ENCODE measurements at places on chromosomes 1 and 21.

GRCh38 chr1:35097224-35097623 lies 18.0 kb downstream of the ZMYM1 start:
- no peak for DNase-seq

GRCh38 chr1:175493321-175494010 lies 249.9 kb downstream of the TNR start:
- DNase-seq = no peak

- DNase-seq = no peak
Observed at GRCh38 chr1:84407958-84408422, 9.7 kb downstream of the DNASE2B start.

GRCh38 chr1:23424293-23425192 lies at the start of gene TCEA3:
TSS of gene TCEA3 (minus strand) at chr1:23424748. CDS start at chr1:23424633, 115 bp downstream.
- peak; percentile 65 for DNase-seq

DNA sequence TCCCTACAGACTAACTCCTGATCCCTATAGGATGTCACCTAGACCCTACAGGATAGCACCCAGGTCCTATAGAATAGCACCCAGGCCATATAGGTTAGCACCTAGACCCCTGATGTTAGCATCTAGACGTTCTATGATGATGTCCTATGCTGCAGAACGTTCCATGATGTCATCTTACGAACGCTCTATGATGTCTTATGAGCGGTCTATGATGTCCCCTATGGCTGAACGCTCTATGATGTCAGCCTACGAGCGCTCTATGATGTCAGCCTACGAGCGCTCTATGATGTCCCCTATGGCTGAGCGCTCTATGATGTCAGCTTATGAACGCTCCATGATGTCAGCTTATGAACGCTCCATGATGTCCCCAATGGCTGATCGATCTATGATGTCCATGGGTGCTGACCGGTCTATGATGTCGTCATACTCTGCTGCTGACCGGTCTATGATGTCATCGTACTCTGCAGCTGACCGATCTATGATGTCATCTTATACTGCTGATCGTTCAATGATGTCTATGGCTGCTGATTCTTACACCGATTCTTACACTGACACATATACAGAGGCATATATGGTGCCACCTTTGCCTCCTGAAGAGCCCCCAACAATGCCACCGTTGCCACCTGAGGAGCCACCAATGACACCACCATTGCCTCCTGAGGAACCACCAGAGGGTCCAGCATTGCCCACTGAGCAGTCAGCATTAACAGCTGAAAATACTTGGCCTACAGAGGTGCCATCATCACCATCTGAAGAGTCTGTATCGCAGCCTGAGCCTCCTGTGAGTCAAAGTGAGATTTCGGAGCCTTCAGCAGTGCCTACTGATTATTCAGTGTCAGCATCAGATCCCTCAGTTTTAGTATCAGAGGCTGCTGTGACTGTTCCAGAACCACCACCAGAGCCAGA lies 9.5 kb downstream of the SON start:
- no peak for DNase-seq

DNA sequence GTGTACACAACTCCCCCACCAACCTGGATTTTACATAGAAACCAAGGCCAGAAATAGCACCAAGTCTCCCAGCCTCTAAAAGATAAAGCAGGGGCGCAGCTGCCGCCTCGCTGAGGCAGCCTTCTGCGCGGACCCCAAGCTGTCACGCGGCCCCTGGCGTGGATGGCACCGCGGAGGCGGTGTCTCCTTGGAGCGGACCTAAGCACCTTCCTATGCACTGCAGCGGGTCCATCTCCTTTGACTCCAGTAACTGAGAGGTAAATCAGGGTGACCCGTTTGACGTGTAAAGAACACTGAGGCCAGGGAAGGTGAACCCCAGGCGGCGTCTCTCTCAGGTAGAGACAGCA lies 17.0 kb downstream of the ZNF697 start:
- peak; percentile 35 for DNase-seq

DNA sequence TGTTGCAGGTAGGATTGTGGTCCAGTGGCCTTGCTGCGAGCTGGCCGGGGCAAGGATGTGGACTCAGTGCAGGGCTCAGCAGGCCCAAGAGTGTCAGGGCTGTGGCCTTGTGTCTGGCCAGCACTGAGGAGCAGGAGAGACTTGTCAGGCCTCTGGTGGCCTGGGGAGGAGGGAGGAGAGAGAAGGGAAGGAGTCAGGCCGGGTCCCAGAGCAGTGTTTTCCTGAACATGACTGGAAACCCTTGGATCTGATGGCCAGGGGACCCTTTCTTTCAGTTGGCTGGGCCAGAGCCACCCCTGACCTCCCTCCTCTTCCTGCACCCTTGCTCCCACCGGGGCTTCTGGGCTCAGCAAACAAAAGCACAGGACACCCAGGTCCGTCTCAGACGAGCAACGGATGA lies 5.1 kb downstream of the IBA57 start:
- no peak for DNase-seq

GRCh38 chr1:230422221-230422981 lies 3.7 kb downstream of the PGBD5 start:
- DNase-seq = peak; percentile 29

- DNase-seq = no peak
Observed at GRCh38 chr1:40064797-40065499, 24.4 kb downstream of the CAP1 start.

GRCh38 chr1:112209493-112209892 lies 186.5 kb upstream of the CTTNBP2NL start:
- DNase-seq = no peak

DNA sequence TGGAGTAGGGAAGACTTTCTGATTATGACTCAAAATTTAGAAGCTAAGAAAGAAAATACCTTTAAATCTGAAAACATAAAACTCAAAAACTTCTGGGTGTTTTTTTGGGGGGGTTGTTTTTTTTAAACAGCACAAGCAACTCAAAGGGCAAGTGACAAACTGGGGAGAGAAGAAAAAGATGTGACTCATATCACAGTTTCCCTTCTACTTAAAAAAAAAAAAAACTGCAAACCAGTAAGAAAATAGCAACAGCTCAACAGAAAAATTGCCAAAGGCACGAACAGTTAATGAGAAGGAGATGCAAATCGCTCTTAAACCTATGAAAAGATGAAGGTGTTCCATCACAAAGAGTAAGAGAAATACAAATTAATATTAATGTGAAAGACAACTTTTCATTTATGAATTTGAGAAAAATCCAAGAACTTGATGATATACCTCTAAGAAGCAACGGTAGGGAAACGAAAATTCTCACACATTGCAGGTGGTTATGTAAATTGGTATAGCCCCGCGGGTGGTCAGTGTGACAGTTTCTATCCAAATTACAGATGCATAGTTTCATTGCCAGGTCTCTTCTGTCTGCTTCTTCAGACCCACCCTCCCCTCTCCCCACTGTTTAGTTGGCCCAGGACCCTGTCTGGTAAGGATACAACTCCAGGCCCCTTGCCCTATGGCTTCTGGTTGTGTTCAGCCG lies 9.0 kb downstream of the IFNAR2 start:
- DNase-seq = no peak

GRCh38 chr1:219778110-219778509 lies 150.2 kb downstream of the SLC30A10 start:
- DNase-seq = no peak

DNA sequence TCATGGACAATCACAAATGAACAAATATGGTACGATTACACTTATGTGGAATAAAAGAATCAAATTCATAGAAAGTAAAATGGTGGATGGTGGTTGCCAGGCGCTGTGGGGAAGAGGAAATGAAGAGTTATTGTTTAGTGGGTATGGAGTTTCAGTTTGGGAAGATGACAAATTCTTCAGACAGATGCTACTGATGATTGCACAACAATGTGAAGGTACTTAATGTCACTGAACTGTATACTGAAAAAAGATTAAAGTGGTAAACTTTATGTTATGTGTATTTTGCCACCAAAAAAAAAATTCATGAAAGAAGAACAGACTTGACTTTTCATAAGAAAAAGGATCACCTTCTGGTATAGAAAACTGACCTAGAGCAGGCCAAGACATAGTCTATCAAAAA lies 745.6 kb upstream of the CXADR start:
- DNase-seq = no peak

GRCh38 chr1:31869449-31869848 lies 53.6 kb upstream of the SPOCD1 start:
- DNase-seq = no peak

DNA sequence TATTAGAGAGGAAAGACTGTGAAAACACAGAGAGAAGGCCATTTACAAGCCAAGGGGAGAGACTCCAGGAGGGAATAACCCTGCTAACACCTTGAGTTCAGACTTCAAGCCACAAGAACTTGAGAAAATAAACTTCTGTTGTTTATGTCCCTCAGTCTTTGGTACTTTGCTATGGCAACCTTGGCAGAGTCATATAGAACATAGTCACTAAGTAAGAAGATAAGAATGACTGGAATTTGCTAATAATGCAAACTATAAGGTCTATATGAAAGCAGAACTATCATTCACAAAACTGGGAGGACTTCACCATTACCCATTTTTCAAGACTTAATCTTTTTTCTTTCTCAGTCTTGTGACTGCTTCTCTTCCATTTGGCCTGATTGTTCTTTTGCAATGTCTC lies 767.3 kb upstream of the ADAMTS5 start:
- no peak for DNase-seq

- peak; percentile 38 for DNase-seq
Observed at GRCh38 chr1:163071405-163072255, 2.5 kb downstream of the RGS4 start.

DNA sequence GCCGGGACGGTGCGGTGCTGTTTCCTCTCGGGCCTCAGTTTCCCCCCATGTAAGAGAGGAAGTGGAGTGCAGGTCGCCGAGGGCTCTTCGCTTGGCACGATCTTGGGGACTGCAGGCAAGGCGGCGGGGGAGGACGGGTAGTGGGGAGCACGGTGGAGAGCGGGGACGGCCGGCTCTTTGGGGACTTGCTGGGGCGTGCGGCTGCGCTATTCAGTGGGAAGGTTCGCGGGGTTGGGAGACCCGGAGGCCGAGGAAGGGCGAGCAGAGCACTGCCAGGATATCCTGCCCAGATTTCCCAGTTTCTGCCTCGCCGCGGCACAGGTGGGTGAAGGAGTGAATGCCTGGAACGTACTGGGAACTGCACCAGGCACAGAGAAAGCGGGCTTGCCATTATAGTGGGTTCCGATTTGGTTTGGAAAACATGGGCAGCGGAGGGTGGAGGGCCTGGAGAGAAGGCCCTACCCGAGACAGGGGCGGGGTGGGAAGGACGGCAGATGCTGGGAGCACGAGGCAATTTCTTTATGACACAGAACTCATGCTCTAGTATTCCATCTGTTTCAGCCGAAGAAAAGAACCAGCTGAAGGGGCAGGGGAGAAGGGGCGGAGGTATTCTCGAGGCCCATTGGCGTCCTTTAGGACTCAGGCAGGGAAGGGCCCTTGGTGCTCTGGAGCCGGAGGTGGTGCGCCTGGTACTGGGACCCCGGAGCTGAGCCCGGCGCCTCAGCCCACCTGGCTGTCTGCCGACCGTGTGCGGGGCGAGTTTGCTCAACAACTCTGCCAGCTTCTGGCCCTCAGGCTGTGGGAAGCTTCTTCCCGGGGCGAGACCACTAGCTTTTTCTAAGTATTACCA lies 960 bp downstream of the PCSK9 start:
- peak; percentile 46 for DNase-seq

DNA sequence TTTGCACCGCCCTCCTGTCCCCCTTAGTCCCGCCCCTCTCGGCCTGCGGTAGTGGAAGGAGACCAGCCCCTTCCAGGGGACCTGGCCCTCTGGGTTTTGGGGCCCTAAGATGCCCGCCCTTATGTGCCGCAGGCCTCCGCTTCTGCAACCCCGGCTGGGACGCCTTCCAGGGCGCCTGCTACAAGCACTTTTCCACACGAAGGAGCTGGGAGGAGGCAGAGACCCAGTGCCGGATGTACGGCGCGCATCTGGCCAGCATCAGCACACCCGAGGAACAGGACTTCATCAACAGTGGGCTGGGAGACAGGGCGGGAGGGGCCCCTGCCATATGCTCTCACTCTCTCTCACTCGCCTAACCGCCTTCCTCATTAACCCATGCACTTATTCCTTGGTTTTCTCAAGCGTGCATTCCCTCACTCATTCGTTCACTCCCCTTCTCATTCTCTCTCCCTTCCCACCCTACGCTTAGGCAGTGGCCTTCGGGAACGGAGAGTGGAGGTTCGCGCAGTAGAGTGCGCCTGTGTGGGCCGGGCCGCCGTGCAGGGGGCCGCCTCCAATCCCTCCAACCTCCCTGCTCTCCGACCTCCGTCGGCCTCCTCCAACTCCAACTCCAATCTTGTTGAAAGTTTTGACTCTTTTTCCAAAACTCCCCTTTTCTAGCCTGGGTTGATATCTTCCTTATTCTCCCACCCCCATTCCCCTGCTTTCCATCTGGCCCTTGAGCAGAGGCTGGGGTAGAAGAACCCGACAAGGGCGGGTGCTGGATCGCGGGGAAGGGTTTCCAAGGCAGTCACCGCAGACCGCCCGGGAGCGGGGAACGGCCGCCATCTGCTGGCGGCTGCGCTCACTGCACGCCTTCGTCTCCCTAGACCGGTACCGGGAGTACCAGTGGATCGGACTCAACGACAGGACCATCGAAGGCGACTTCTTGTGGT lies 15.2 kb downstream of the BCAN start:
- DNase-seq = peak; percentile 87

GRCh38 chr1:69504730-69505252 lies 62.9 kb upstream of the LRRC7 start:
- DNase-seq = no peak

Measured in retina (tissue), 1 donor.